CD4-positive, alpha-beta memory T cell (primary cell): ENCODE measurements at places on chromosomes 2 and 18. TPM values are rescaled to one million over a fixed set of nuclear protein-coding genes. Genes with fewer than 3 reads are reported as not detected.

SERPINB12 gene
- polyA plus RNA-seq = not detected

RAB12 gene
- polyA plus RNA-seq = 0.11 TPM

ABCB11 gene
- polyA plus RNA-seq = not detected

SCN7A gene
- polyA plus RNA-seq = not detected

KCNJ13 gene
- 0.55 TPM for polyA plus RNA-seq

MTCL1 gene
- not detected for polyA plus RNA-seq

ITGB6 gene
- polyA plus RNA-seq = not detected

FBXO15 gene
- 2.2 TPM for polyA plus RNA-seq

FSHR gene
- not detected for polyA plus RNA-seq

MPV17 gene
- polyA plus RNA-seq = 162 TPM

C2orf15 gene
- polyA plus RNA-seq = 4.7 TPM

TEX44 gene
- not detected for polyA plus RNA-seq

SF3B6 gene
- polyA plus RNA-seq = 238 TPM

SLC23A3 gene
- not detected for polyA plus RNA-seq

ANKRD44 gene
- 51.5 TPM for polyA plus RNA-seq

DIPK1C gene
- not detected for polyA plus RNA-seq

AQP12A gene
- polyA plus RNA-seq = not detected

MRPS5 gene
- 43.4 TPM for polyA plus RNA-seq

HJURP gene
- polyA plus RNA-seq = not detected

NAT8 gene
- not detected for polyA plus RNA-seq

RAB6C gene
- polyA plus RNA-seq = not detected

CLEC4F gene
- polyA plus RNA-seq = not detected

C1GALT1C1L gene
- polyA plus RNA-seq = not detected

MC2R gene
- polyA plus RNA-seq = not detected

TGOLN2 gene
- 29.8 TPM for polyA plus RNA-seq

RPRM gene
- 0.97 TPM for polyA plus RNA-seq

CNGA3 gene
- polyA plus RNA-seq = not detected

PCGF1 gene
- 10.4 TPM for polyA plus RNA-seq

TXNDC2 gene
- polyA plus RNA-seq = not detected

SUCLG1 gene
- 83.8 TPM for polyA plus RNA-seq

PIEZO2 gene
- not detected for polyA plus RNA-seq
